ENCODE measurements at places on chromosomes 3 and 15.

DNA sequence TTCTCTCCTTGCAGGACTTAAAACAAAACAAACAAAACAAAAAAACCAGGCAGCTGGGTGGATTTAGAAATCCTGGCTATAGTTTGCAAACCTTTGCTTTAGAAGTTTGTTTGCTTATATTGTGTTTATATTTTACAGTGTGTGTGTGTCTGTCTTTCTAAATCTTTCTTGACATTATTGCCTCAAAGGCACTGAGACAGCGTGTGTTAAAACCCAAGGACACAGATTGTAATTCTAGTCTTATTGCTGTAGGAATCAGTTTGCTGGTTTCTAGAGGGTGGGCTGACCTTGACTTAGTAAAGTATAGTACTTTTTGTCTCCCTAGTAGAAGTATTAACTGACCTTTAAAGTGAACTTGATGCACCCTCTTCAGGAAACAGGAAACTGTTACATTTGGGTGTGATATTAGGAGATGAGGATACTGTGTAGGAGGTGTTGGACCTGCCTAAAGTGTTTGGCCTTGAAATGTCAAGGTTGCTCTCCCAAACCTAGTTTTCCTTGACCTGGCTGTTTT is 71.0 kb downstream of the TCF12 start:
- no peak for DNase-seq

DNA sequence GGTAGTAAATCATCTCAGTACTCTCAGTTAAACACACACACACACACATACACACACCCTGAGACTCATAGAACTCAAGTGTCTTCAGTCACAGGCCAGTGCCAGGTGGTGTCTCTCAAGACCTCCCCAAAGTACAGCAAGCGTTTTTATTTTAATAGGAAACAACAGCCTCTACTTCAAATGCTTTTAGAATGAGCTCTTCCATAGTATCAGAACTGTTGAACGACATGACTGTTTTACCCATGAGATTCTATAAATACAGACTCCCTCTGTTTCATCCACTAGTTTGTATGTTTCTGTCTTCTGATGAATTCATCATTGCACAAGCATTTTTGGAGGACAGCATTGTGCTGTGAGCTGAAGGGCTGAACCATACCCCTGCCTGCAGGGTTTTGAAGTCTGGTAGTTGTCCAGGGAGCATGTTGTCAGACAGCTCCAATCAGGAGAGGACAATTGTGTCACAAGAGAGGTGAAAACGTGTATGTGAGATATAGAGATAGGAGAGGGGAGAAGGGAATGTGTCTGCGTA is 201.0 kb upstream of the BCL6 start:
- DNase-seq: no peak

DNA sequence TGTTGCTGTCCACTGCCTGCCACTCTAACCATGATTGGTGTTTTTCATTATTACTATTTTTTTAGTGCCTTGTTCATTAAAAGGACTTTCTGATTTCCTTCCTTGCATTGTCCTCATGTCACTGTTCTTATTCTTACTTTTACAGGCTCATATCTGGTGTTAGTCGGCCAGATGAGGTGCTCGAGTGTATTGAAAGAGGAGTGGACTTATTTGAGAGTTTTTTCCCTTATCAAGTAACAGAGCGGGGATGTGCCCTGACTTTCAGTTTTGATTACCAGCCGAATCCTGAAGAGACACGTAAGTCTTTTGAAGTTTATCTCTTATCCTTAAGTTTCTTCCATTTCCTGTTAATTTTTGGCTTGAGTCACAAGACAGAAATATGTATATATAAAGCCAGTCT is 23.2 kb downstream of the QTRT2 start:
- DNase-seq: no peak

DNA sequence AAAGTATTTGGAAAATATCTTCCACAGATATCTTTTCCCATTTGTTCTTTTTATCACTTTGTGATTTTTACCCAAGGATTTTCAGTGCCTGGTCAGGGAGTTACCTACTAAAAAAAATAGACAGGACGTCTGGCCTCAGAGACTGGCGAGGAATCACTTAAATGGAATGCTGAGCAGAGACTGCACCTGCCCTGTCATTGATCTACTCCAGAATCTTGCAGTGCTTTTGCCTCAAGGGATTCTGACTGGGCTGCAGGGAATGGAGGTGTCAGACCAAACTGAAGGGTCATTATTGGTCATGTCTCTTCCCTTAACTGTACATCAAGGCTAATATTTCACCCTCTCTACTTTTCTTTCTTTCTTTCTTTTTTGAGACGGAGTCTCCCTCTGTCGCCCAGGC is 12.1 kb upstream of the RYR3 start:
- no peak for DNase-seq

- peak; percentile 41 for DNase-seq
These were observed 152.4 kb downstream of the TJP1 start for GRCh38 chr15:29669823-29670222.

DNA sequence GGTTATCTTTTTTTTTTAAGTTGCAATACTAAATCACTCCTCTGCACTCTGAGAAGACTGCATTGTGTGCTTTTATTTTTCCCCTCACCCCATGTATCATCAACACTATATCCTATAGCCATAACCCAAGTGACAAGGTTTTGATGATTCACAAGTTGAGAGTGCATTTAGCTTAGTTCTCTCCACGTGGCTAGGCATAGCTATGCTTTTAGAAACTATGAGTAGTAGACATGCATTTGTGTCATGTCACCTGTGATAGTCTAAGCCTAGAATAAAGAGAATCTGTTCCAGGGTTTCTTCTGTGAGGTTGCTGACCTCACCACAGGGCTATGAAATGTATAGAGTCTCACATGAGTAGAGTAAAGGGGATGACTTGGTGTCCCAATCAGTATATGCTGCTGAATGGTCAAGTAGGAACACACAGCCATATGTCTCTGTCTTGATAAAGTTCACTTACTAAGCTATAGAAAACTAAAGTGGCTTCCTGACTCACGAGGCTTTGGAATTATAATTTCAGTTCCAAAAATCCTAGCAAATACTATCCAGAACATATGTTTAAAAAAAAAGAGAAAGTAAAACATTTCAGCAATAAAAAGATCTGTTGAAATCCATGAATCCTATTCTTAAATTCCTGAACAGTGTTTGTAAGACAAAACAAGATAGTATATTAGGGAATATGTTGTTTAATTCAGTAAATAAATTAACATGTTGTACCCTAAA is 206.3 kb downstream of the LSAMP start:
- no peak for DNase-seq

DNA sequence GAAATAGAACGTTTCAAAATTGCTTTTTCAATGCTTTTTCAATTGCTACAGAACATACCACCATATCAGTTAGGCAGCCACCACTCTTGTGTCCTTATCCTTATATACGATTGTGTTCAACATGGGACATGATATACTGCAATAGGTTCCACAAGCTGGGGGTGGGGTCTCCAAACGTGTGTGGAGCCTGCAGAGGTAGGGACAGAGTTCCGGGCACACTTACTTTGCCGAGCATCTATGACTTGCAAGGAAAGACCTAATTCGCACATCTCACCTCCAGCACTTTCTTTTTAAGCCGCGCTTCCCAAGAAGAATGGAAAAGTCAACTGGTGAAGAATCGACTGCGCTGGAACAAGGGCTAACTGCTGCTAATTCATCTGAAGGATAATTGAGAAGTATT is 39.6 kb upstream of the SFMBT1 start:
- no peak for DNase-seq

DNA sequence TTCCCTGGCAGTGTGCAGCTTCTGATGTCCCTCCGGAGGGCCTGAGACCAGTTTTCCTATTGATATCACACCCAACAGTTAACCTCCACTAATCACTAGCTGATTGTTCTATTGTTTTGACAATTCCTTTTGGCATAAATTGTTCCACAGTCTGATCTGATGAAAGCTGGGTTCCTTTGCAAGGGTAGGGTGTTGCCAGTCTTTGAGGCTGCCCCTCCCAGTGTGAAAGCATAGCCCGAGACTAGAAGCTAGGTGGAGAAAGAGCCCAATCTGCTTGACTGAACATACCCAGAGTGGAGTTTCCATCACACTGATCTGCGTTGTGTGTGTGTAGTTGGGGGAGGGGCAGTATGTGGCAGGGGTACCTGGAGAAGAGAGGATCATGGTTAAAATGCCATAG is 10.3 kb upstream of the PRICKLE2 start:
- no peak for DNase-seq

- no peak for DNase-seq
These were observed 5.8 kb downstream of the TRAK1 start for GRCh38 chr3:42096796-42097565.

- no peak for DNase-seq
These were observed 150.2 kb downstream of the CHST2 start for GRCh38 chr3:143269741-143270140.

DNA sequence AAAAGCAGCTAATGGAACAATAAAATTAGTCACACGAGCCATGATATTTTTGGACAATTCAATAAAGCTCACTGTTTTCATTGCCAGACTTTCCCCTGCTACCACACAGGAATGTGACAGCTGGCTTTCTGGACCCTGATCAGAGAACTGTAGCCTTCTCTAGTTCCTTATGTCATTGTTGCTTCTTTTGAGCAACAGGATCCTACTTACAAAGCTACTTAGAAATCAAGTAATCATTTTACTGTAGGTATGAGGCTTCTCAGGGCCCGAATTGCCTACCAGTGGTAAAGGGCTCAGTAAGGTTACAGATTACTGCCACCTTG is 94.3 kb upstream of the AADACL2 start:
- DNase-seq: no peak

DNA sequence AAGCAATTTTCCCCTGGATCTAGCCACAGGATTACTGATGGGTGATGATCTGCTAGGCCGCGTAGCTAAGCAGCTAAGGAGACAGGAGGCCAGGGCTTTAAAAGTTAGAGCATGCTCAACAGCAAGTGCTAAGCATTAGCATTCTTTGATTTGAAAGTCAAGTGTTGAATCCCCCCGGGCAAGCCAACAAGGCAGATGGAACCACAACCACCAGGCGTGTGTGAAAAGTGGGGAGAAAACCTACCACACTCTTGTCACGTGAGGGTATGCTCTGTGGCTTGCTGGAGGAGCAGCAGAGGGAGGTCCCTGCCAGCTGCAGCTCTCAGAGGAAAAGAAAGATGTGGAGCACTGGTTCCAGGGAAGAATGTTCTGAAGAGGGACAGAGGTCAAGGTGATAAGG is 20.9 kb downstream of the SLC51A start:
- no peak for DNase-seq

DNA sequence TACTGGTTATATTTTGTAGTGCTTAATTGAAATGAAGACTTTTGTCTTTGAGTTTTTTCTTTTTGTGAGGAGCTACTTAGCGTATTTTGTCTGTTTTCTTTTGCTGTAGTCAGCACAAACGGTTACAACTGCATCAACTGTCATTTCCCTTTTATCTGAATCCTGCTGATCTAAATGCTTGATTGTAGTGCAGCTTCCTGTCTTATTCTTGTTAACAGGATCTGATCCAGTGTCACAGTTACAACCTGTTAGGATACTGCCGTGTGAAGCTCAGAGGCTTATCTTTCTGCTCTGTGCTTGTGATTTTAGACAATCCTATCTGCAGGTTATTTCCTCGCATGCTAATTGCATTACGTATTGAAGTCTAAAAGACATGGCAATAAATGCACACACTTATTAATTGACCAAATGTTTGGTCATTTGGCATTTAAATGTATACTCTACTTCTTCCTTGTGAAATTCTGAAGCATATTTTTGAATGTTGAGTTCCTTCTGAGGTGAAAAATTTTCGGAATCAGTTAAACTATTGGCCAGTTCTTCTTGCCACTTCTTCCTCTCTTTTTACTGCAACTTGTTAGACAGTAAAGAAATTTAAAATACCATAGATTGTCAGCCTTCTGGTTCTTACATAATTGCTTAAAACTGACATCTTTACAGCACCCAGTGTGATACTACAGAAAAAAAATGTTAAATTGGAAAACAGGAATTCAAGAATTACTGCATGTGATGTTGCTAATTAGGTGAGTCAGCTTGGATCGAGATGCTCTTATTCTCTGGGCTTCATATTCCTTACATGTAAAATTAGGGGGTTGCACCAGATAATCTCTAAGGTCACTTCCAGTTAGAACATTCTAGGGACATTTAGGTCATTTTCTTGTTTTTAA is 168.2 kb downstream of the MBNL1 start:
- DNase-seq: no peak

GRCh38 chr15:89051875-89052274 is 36.4 kb upstream of the ABHD2 start:
- no peak for DNase-seq

- DNase-seq: no peak
These were observed 111.0 kb upstream of the CPNE4 start for GRCh38 chr3:132145833-132146232.

- no peak for DNase-seq
These were observed 22.0 kb downstream of the GPR15 start for GRCh38 chr3:98553753-98554152.

GRCh38 chr15:58410353-58410752 is 21.4 kb upstream of the LIPC start:
- DNase-seq: no peak

DNA sequence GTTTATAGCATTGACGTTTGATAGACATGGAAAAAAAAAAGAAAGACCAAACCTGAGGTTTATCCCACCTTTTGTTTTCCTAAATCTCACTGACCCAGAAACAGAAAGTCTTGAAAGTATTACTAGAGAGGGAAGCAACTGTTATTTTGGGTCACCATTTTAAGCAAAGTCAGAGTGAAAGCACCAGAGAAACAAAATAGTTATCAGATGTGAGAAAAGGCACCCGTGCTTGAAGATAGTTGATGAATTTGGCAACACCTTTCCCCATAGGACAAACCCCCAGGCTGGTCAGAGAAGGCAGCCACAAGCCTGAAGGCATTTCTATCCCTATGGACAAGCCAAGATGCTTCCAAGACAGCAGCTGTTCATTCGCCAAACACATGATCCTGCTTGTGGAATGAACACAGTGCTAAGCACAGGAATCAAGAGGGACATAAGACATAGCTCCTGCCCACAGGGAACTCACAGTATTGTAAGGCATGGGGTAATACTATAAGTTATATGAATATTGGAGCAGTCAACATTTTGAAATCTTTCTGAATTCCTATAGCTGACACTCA is 170.9 kb downstream of the ERC2 start:
- DNase-seq: no peak

GRCh38 chr15:85474700-85475316 is 94.4 kb downstream of the AKAP13 start:
- no peak for DNase-seq
